Activated naive CD8-positive, alpha-beta T cell treated with anti-CD3 and anti-CD28 coated beads for 36 hours (primary cell): ENCODE measurements at places on chromosomes 6 and 20.

DNA sequence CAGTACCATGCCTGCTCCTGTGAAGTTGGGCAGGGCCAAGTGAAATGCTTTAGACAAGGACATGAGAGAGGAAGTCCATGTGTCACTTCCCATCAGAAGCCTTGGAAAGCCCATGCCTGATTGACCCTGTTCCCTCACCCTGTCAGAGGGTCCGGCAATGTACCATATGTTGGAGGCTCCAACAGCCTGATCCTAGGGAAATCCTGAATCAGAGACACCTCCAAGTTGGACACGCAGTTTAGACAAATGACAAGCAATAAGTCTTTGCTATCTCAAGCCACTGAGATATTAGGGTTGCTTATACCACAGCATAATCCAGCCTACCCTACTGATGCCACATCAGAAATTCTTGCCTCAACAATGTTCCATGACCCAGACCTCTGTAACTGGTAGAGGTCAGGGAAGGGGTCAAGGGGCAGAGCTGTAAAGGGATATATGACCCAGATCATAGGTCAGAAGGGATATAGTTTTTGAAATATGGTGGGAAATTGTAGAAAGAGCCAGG lies 174.8 kb downstream of the HACE1 start:
- no peak for DNase-seq

GRCh38 chr6:111147440-111147839 lies 60.1 kb downstream of the SLC16A10 start:
- no peak for DNase-seq

DNA sequence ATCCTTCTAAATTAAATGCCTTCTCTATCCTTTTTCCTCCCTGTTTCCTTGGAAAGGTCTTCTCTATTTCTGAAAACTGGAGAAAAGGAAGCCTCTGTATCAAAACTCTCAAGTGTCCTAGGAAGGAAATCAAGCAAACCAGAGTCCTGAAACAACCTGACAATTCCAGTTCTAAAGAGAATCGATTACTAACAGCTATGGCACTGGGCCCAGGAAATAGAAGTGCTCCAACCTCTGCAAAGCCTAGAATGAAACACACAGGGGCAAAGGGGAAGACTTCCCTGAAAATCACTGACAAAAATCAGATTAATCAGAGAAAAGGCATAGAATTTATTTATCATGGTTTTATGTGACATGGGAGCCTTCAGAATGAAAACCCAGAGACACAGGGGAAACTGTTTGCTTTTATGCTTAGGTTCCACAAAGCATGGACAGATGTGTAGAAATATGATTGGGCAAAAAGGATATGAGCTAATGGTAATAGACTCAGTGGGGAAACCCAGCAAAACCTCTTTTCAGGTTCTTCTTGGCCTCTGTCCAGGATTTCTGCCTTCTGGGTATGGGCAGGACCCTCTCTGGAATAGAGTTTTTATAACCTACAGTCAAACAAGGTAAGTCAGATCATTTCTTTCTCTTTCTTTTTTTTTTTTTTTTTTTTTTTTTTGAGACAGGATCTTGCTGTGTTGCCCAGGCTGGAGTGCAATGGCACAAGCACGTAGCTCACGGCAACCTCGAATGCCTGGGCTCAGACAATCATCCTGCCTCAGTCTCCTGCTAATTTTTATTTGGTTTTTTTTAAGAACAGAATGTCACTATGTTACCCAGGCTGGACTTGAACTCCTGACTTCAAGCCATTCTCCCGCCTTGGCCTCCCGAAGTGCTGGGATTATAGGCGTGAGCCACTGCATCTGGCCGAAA lies 91.7 kb downstream of the CD24 start:
- DNase-seq = no peak

GRCh38 chr6:80245043-80245442 lies 138.6 kb downstream of the BCKDHB start:
- no peak for DNase-seq

DNA sequence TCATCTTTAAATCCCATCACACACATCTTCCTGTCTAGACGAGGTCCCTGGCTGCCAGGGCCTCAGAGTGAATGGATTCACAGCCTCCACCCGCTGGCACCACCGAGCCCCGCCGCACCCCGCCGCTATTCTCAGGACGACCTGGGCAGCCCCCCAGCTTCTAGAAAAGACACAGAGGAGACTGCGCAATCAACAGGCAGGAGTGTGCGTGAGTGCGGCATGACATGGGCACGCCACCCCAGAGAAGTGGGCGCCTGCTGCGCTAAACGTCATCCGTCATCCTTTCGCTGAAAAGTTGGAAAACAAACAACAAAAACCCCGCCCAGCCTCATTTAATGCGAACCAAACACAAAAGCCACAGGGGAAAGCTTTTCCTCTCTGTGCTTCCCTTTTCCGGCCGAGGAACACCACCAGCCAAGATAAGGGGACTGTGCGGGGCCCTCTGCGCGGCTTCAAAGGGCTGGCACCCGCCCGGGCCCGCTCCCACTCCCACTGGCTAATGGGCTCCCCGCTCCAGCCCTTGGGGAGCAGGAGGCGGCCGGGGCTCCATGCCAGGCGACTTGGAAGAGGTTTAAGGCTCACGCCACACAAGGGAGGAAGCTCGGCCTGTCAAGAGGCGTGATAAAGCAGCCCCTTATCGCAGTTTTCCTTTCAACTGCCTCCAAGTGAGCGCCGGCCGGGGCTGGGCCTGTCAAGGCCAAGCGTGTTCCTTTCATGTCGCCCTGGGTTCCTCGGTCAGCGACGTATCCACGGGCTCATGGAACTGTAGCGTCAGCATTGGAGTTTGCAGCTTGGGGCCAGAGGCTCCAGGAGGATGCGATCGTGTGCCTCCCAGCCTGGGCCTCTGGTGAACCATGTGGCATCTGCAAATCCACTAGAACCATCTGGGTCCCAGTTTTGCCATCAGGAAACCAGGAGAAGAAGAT lies 50.1 kb downstream of the NFATC2 start:
- DNase-seq = no peak

DNA sequence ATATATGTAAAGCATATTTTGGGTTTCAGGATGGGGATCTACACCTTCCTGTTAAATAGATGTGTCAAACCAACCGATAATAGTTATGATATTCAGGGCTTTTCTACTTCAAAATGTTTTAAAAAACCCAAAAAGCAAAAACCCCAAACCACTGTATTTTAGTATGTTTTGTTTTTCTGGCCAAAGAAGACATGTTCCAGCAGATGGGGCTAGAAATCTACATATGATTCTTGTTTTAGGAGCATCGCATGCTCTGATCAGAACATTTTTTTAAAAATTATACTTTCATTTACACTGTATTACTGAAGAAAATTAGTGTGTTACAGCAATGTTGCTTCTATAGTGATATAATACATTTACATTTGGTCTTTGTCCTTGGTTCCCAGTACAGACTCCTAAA lies 11.0 kb downstream of the RMND1 start:
- no peak for DNase-seq

DNA sequence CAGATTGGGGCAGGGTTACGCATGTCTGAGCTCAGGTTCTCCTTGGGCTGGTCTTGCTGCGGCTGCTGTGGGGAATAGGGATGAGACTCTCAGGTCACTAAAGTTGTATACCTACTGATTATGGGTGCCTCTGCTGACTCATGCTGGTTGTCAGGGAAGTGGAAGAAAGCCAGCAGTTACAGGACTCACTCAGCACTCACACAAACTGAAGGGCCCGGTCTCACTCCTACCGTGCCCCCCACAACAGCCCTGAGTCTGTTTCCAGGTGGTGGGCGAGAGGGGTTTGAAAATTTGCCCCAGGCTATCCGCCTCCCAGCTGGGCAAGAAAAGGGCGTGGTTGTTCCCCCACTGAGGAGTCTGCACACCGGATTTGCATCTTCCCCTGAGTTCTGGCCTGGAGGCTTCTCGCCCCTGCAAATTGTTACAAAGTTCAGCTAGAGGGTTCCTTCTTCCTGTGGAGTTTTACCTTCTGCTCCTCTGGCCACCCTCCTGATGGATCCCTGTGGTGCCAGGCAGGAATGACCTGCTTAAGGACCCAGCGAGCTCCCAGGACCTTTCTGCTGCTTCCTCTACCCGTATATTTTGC lies 659.2 kb downstream of the HDGFL1 start:
- no peak for DNase-seq

GRCh38 chr20:58523072-58523970 lies 8.1 kb upstream of the APCDD1L start:
- no peak for DNase-seq

GRCh38 chr6:13573669-13574110 lies 711 bp upstream of the SIRT5 start:
- DNase-seq = peak; percentile 22

GRCh38 chr6:106192824-106193223 lies 106.7 kb downstream of the PRDM1 start:
- no peak for DNase-seq

- DNase-seq = peak; percentile 7
These were observed 410 bp downstream of the SYNE1 start for GRCh38 chr6:152636609-152637295.

- DNase-seq = no peak
These were observed 162.1 kb downstream of the PHF3 start for GRCh38 chr6:63797721-63798120.

DNA sequence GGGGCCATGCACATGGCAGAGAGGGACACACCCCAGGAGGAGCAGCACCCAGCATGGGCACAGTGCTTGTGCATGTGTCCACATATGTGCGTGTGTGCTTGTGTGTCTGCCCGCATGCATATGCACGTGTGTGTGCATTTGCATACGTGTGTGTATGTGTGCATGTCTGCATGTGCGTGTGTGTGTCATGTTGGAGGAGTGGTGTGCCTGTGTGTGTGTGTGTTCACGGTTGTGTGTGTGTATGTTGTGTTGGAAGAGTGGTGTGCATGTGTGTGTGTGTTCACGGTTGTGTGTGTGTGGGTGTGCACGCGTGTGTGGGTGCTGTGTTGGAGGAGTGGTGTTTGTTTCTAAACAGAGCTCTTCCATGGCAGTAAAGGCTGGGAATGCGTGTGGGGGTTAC lies 50.7 kb upstream of the SLCO4A1 start:
- no peak for DNase-seq

GRCh38 chr6:82066991-82067411 lies 180.5 kb downstream of the IBTK start:
- DNase-seq = no peak

- peak; percentile 55 for DNase-seq
These were observed 675 bp upstream of the TRERF1 start for GRCh38 chr6:42452171-42453030.

DNA sequence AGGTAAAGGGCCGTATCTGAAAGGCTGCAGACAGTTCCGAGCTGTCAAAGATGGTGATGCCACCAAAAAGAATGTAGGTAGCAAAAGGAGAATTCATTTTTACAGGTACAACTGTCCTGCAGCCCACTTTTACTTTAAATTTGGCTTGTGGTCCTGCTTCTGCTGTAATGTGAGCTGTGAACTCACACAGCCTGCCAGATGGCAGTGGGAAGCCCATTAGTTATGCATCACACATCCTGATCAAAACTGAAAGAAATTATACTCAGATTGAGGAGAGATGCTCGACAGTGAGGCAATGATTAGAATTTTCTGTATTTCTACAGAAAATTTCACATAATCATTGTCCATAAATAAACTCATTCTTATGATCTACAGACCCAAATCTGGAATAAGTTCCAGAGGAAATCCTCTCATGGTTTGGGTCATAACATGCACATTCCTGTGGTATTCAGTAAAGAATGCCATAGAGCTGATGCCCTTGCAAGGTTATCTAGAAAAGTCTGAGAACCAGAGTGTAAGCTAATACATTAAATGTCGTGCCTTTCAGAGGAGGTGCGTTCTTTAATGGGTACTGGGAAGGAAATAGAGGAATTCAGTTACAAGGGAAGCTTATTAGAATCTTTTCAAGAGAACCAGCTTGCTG lies 23.9 kb upstream of the E2F3 start:
- no peak for DNase-seq

- DNase-seq = no peak
These were observed 244.7 kb upstream of the BTBD3 start for GRCh38 chr20:11672959-11673358.
